Mucosa of gallbladder (tissue), 1 donor: ENCODE measurements at places on chromosomes 1 and 21. TPM values are rescaled to one million over a fixed set of nuclear protein-coding genes. Genes with fewer than 3 reads are reported as not detected.
A peak's percentile ranks its signal among the peaks of the same experiment; 100 is the strongest.

The LCE3E gene
- not detected for total RNA-seq

The OR10Z1 gene
- not detected for total RNA-seq

The ZNF648 gene
- not detected for total RNA-seq

The THRAP3 gene
- total RNA-seq, result 81.1 TPM

The F5 gene
- total RNA-seq, result 154 TPM

The HPCA gene
- total RNA-seq, result 1.8 TPM

The VWA1 gene
- total RNA-seq, result 122 TPM

The SHISA4 gene
- total RNA-seq, result 29.4 TPM

GRCh38 chr1:199913318-199913717 is 114.2 kb upstream of the NR5A2 start:
- DNase-seq, result no peak

DNA sequence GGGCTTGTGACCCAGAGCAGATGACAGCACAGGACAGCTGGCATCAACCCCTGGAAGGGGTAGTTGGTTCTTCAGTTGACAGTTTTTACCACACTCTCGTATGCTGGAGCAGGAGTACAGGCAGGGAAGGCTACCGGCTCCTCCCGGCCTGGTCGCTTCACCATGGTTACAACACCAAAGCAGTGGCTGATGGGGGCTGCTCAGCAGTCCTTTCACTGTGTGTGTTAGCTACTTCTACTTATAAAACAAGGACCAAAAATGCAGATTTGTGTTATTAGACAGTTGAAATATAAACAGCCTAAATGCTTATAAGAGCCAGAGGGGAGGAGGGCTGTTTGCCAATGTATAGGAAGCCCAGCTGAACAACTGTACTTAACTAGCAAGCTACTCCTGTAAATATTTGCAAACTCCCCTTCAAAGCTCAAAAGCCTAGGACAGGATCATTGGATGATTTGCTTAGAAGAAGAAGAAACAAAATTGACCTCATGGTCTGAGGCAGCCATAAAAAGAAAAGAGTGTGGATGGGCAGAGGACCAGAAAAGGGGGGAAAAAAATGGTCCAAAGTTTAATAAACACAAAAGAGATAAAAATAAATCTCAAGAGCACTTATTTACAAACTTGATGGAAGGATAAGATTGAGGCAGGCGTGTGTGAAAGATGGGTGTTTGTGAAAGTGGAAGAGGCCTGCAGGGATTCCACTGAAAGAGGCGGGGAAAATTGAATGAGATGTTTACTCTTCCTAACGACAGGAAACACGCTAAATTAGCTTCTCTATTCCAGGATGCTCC is 57.1 kb downstream of the TGFB2 start:
- DNase-seq, result no peak

GRCh38 chr1:27392096-27392777 is at the start of gene GPR3:
Gene GPR3 (plus strand): TSS chr1:27392622. CDS start chr1:27393799, 1,177 bp downstream.
- peak; percentile 89 for DNase-seq

GRCh38 chr21:44434568-44434925 is 20.8 kb upstream of the LRRC3 start:
- no peak for DNase-seq

DNA sequence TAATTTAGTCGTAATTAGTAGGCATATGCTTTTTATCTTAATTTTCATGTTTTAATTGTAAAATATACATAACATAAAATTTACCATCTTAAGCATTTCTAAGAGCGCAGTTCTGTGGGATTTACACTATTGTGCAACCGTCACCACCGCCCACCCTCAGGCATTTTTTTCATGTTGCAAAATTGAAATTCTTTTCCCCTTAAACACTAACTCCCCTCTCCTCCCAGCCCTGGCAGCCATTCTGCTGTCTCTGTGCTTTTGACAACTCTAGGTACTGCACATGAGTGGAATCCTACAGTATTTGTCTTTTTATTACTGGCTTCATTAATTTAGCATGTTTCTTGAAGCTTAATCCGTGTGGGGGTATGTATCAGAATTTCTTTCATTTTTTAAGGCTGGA is 7.8 kb downstream of the PIK3CD start:
- DNase-seq, result no peak

- no peak for DNase-seq
Measured at GRCh38 chr1:37100310-37100709, 66.0 kb upstream of the GRIK3 start.

DNA sequence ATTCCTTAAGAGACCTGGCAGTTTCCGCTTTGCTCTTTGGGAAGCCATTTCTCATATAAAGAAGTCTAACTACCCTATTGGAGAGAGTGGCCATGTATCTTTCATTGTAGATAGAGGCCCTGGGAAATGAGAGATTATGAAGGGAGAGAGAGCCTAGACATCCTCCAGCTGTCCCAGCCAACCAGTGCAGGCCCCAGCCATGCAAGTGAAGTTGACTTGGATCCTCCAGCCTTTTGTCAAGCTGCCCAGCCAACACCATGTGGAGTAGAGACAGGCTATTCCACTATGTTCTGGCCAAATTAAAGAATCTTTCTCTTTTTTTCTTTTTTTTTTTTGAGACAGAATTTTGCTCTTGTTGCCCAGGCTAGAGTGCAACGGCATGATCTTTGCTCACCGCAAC is 7.1 kb upstream of the ANP32E start:
- DNase-seq, result no peak

DNA sequence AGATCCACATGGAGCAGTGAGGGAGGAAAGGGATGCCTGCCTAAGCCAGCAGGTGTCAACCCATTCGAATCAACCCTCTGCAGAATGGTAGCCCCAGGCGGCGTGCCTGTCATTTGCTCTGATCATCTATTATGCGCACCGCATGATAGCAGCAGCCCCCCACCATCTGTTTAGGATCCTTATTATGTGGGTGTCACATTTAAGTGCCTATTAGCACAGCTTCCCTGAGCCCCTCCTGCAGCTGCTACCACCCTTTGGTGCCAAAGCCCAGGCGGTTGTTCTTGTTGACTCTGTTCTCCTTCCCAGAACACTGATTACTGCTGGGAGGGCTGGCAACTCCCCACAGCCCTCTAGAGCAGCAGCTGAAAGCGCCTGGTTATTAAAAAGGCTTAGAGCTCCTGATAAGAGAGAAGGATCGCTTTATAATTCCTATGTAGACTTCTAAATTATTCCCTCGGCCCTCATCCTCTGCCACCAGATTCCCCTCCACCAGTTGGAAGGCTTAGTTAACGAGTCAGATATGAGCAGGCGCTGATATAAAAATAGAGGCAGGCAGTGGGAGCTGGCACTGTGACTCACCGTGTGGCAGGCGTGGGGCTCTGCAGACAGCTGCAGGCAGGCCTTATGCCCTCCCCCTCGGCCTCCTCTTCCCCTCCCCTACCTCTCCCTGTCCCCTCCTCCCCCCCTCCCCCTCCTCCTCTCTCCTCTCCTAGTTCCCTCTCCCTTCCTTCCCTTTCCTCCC is 23.0 kb downstream of the ACTA1 start:
- DNase-seq, result peak; percentile 16

- no peak for DNase-seq
Measured at GRCh38 chr1:246784621-246785493, 60.6 kb downstream of the SCCPDH start.

DNA sequence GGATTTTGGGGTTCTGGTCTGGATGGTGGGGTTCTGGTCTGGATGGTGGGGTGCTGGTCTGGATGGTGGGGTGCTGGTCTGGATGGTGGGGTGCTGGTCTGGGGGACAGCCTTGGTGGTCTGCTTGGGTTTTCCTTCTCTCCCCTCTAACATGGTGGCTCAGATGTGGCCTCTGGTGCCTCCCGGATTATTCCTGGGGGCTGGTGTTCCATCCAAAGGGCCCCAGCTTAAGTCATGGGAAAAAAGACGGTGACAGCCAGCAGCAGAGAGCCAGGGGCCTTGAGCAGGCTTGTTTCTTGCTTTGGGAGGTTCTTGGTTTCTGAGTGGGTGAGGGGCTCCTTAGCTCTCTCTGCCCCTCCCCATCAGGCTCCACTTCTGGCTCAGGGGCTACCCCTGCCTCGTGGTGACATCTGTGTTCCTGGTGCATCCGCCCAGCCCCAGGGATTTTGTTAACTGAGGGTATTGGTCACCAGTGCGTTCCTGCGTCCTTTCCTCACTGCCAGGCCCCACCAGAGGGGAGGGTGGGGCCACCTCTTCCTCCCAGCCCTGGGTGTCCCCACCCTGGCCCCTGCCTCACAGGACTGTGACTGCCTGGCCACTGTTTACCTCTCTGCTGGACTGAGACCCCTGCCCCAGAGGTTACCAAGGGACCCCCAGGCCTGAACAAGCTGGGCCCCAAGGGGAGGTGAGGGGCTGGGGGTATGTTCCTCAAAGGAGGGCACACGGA is 43.2 kb upstream of the ACTRT2 start:
- DNase-seq, result no peak

GRCh38 chr1:84774669-84775534 is 84.6 kb upstream of the SSX2IP start:
- DNase-seq, result no peak

GRCh38 chr1:37098237-37098636 is 63.9 kb upstream of the GRIK3 start:
- no peak for DNase-seq

- no peak for DNase-seq
Measured at GRCh38 chr1:238647877-238648276, 738.5 kb upstream of the CHRM3 start.

DNA sequence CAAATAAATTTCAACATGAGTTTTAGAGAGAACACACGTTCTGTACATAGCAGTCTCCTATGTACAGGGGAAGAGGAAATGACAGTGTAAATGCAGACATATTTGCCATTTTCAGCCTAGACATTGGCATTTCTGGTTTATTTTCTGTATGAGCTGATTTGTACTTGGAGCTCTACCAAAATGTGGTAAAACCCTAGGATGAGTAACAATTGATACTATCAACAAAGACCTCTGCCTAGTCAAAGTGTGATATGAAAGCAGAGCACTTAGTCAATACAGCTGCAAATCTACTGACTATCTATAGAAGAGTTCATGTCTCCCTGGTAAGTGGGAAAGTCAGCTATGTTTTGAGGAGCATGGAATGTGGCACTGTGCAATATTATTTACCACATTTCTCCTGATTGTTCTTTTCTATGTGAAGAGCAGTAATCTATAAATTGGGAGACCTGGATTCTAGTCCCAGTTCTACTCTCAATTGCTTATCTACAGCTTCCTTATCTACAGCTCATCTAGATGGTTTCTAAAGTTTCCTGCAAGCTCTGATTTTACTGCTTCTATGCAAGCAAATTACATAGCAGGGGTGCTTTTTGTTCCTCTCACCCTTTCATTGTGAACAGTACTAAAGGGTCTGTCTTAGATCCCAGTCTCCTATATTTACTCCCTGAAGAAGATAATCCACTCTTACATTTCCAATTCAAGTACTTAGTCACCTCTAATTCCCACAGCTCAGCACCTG is 334.2 kb downstream of the NTNG1 start:
- no peak for DNase-seq

DNA sequence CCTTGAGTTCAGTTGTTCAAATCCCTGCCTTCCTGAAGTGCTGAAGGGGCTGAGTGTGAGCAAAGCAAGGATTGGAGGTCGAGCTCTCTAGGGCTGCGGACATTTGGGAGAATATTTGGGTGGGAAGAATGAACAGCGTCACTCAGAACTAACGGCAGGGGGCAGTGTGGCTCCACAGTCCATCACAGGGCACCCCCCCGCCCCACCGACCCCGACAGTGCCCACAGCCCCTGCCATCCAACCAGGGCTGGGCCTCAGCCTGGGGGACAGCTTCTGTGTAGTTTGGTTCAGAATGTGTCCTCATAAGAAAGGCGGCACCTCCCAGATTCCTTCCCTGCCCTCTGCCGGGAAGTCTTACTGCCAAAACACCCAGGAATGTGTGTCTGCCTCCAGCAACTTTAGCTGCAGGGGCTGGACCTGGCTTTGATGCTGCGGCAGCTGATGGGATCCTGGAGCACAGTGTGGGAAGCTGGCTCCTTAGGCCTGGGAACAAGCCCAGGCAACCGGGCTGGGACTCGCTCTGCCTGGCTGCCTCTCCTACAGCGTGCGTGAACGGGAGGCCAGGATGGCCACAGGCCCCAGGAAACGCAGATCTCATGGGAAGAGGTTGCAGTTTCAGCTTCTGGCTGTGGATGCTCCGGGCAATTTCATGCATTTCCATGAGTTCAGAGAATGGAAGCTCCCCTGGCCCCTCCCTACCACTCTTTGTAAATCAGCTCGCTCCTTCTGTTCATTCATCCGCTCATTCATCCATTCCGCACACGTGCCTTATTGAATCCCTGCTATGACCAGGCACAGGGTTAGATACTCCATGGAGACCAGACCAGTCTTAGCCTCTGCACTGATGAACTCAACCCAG is 104.9 kb upstream of the TMPRSS2 start:
- DNase-seq, result peak; percentile 80

DNA sequence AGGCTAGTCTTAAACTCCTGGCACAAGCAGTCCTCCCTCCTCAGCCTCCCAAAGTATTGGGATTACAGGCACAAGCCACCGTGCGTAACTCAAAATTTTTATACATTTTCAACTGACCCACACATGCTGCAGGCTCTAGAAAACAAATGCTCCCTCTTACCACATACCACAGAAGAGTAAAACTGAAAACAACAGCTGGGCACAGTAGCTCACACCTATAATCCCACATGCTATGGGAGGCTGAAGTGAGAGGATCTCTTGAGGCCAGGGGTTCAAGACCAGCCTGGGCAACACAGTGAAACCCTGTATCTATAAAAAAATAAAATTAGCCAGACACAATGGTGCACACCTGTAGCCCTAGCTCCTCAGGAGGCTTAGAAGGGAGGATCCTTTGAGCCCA is 56.7 kb downstream of the AKT3 start:
- DNase-seq, result no peak

DNA sequence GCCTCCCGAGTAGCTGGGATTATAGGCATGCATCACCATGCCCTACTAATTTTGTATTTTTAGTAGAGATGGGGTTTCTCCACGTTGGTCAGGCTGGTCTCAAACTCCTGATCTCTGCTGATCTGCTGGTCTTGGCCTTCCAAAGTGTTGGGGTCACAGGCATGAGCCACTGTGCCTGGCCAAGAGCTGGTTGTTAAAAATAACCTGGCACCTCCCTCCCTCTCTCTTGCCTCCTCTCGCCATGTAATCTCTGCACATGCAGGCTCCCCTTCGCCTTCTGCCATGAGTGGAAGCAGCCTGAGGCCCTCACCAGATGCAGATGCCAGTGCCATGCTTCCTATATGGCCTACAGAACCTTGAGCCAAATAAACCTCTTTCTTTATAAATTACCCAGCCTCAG is 74.7 kb upstream of the TLR5 start:
- no peak for DNase-seq

DNA sequence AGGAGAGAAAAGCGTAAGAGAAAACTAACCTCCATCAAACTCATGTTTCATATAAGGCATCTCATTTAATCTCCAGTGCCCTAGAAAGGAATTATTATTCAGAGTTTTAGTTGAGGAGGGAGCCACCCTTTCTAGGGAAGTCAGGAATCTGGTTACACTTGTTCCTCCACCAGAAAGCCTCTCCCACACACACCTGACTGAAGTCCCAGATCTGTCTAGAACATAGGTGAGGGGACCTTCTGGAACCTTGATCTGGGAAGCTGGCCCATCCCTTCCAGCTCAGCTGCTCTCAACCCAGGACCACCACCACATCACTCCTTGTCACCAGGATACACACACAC is 1.9 kb upstream of the DENND2D start:
- DNase-seq, result peak; percentile 44
